Globus pallidus (tissue), 1 donor: ENCODE measurements at places on chromosomes 12 and 14.

DNA sequence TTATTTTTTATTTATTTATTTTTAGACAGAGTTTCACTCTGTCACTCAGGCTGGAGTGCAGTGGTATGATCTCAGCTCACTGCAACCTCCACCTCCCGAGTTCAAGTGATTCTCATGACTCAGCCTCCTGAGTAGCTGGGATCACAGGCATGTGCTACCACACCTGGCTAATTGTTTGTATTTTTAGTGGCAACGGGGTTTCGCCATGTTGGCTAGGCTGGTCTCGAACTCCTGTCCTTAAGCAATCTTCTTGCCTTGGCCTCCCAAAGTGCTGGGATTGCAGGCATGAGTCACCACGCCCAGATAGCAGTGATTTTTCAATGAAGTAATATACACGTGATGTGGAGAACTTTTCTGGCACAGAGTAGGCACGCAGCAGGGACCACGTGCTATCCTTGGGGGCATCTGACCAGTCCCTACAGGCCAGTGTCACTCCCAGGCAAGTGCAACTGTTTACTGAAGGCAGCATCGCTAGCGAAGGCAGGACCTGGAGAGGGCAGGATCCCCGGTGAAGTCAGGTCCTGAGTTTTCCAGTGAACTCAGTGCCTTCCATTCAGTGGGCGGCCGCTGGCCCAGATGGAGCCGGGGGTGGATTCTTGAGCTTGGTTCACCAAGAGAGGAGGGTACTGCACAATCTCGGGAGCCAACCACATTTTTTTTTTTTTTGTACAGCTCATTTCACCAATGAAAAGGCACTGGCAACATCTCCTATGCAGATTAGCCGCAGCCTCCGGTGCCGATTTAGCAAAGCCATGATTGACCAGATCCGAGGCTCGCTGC, 11.1 kb upstream of the CLMN start:
- no peak for DNase-seq

- DNase-seq = no peak
These were observed 30.8 kb downstream of the TSPAN9 start for GRCh38 chr12:3107954-3108353.

DNA sequence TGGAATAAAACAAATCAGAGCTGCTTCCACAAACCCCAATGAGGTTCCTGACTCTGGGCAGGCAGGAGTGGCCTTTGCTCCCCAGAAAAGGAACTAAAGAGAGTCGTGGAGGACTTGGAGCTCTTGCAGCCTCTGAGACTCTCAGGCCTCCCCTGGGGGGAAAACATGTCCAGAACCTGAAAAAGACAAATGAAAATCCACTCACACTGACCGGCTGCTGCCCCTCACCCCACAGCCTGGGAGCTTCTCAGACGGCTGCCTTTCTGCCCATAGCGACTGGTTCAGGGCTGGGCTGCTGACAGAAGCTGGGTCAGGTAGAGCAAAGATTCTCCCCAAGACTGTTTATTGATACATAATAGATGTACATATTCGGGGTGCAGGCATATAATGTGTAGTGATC, 356.0 kb downstream of the ADGRD1 start:
- DNase-seq = no peak

GRCh38 chr14:64081174-64081746, 212.9 kb downstream of the ESR2 start:
- DNase-seq = no peak

DNA sequence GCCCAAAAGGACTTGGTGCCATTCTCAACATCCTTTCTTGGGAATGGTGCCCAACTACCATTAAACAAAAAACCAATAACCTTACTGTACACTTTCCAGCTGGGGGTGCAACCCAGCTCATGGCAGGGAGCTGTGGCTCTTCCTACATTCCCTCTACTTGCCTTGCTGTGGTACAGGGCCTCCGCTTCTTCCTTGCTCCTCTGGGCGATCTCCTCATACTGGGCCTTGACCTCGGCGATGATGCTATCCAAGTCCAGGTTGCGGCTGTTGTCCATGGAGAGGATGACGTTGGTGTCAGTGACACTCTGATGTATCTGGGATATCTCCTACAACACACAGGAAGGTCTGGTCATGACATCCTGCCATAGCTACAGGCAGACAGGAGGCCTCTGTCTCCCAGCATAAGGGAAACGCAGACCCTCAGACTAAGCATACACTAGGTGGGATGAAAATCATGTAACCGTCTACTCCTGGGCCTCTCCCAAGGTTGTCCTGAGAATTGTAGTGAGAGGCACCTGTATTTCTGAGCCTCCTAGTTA, 3.9 kb downstream of the KRT2 start:
- DNase-seq = no peak

- no peak for DNase-seq
These were observed 84.9 kb downstream of the CACNA1C start for GRCh38 chr12:2137711-2138110.

DNA sequence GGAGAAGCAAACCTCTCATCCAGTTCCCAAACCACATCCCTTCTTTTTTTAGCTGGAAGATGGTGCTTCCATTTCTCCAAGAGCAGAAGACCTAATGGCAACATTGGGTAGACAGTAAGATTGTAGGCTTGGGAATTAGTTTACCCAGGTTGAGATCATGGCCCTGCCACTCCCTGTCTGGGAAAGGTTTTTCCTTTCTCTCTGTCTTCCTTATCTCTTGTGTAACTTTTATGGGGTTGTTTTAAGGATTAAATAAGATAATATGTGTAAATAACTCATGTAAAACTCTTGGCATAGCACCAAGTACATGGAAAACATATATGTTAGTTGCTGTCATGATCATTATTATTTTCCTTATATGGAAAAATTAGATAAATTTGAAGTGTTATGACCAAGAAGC, 23.2 kb upstream of the PSMA6 start:
- no peak for DNase-seq

DNA sequence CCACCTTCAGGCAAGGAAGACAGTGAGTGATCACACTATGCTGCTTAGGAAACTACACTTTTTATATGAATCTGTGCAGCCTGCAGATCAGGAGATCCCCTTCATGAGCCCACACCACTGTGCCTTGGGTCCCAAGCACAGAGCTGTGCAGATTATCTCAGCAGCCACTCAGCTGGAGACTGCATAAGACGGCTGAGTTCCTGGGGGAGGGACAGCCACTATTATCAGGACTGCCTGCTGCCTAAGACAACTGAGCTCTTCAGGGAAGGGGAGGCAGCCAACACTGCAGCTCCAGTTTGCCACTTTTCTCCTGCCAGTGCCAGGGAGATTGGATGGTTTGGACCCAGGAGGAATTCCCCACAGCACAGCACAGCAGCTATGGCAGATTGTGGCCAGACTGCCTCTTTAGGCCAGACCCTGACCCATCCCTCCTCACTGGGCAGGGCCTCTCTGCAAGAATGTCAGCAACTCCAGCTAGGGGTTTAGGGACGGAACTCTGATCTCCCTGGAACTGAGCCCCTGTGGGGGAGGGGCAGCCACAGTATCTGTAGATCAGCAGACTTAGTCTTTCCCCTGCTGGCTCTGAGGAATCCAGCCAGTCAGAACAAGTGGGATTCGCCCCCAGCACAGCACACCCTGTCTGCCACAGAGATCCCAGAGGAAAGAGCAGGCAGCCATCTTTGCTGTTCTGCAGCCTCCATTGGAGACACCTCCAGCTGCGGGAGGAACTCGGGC, 141.3 kb downstream of the KLHL28 start:
- DNase-seq = no peak

- no peak for DNase-seq
These were observed 286.5 kb upstream of the TMPO start for GRCh38 chr12:98228683-98229539.

DNA sequence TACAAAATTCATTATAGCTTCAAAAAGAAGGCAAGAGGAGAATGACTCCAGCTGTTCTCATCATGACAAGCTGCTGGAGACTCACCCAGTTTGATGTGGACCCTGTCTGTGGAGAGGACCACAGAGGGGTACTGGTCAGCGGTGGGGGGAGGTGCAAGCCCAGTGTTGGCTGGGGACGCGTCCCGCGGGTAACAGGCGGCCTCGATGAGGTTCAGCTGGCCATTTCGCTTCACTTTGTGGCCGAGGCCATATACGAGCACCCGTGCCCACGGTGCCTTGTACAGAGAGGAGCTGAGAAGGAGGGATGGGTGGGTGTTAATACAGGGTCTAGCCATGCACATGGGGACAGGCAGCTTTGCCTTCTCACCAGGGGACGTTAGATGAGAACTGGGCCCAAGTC, 67.1 kb downstream of the TRAFD1 start:
- DNase-seq = no peak

- no peak for DNase-seq
These were observed 7.5 kb upstream of the FOXG1 start for GRCh38 chr14:28758885-28759652.

DNA sequence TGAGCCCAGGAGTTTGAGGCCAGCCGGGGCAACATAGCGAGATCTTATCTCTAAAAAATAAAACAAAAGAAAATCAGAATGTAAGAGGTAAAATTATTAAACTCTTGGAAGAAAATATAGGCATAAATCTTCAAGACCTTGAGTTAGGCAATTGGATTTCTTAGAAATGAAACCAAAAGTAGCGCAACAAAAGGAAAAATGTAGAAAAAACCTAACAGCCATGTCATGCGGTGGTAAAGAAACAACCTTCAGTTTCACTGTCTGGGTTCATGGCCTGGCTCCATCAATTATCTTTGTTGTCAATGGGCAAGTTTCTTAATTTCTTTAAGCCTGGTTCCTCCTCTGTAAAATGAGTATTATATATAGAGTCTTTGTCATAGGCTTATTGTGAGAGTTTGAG, 5.6 kb upstream of the GCH1 start:
- DNase-seq = no peak

- DNase-seq = peak; percentile 26
These were observed at the start of gene KCNA5 for GRCh38 chr12:5043589-5044419. Gene KCNA5 (plus strand): TSS chr12:5043879. CDS start chr12:5044148, 269 bp downstream.

- no peak for DNase-seq
These were observed 9.9 kb downstream of the PMEL start for GRCh38 chr12:55955800-55956508.

- DNase-seq = peak; percentile 80
These were observed 3.6 kb downstream of the ZNF839 start for GRCh38 chr14:102323102-102323501.

- no peak for DNase-seq
These were observed 142.8 kb downstream of the VRK1 start for GRCh38 chr14:96940009-96940408.

DNA sequence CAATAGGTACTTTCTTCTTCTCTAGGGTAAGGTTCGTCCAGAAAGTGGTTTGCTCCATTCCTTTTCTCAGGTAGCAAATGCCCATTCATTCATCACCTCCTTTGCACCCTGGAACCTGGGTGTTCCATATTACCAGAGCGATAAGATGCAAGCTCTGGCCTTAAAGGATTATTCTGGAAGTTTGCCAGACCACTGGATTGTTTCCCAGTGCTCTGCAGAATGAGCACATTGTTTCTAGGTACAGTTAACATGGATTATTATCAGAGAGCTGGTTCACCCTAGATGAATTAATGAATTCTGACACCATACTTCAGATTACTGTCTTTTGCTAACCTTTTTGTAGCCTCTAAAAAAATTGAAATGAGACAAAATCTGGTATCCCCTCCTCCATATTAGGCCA, 170.9 kb upstream of the BMP4 start:
- no peak for DNase-seq

DNA sequence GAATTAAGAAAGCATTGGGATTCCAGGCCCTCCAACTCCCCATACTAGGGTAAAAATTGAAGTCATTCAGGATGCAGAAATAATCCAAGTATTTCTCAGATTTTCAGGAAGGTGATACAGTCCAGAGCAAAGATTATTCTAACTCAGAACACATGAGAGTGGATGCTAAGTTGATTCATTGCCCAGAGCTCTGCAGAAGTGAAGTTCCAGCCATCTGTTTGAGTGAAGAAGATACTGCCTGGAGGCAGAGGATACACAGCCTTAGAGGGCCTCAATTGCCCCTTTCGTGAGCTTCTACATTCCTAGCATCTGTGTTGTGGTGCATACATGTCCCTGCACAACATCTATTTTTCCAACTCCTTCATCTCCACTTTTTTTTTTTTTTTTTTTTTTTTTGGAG, 36.9 kb upstream of the SMUG1 start:
- no peak for DNase-seq

DNA sequence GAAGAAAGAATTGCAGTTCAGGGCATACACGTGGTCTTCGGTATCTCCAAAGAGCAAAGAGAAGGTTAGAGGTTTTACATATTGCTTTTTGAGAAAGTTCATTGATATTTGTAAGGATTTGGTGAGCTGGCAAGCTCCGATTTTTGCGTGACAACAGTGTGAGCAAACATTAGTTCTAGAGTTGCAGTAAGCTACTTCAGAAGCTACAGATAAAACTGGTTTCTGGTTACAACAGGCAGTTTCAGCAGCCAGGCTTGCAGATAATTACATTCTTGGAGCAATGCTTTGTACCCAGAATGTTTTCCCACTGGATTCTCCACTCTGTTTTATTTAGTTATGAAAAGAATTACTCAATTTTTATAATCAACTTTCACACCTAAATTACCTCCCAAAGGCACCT, 28.2 kb downstream of the KLRK1 start:
- DNase-seq = peak; percentile 38
